ENCODE measurements at places on chromosomes 16 and 17. TPM values are rescaled to one million over a fixed set of nuclear protein-coding genes. Genes with fewer than 3 reads are reported as not detected.

Gene CNGB1
- total RNA-seq: not detected

Gene WIPI1
- 75.6 TPM for total RNA-seq

Gene GAS7
- total RNA-seq: not detected

Gene BIRC5
- 24.6 TPM for total RNA-seq

GRCh38 chr17:64111831-64112230, 18.1 kb downstream of the ERN1 start:
- H3K4me3 ChIP-seq: no peak overlapping the region
- no peaks in the 10 kb centered on the region for H3K27me3 ChIP-seq
- H3K27ac ChIP-seq: no peak overlapping the region

Gene TRIM65
- 15.9 TPM for total RNA-seq

DNA sequence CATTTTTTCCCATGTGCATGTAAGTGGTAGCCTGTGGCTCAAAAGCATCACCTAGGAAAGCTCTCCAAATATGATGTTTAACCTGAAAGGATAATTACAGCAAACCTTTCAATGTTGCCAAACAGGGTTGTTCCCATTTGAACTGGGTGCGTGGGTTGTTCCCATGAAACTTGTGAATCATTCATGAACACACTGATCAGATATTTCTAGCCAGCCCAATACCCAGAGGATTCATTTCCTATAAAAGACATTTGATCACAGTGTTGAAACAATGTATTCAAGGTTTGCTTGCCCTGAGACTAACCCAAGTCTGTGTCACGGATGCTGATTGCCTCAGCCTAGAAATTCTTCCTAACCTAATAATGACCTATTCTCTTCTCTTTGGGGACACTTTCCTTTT, 12.9 kb downstream of the KRT39 start:
- peak; percentile 84 for DNase-seq
- peaks cover 7% of the 10 kb centered on the region for H3K36me3 ChIP-seq
- H3K4me1 ChIP-seq: peaks cover 31% of the 10 kb centered on the region
- no peak overlapping the region for H3K27ac ChIP-seq

GRCh38 chr17:7225711-7226331, 6.1 kb downstream of the ACADVL start:
- DNase-seq: no peak
- no peaks in the 10 kb centered on the region for H3K27me3 ChIP-seq
- H3K4me1 ChIP-seq: peaks cover 23% of the 10 kb centered on the region

Gene MYO1D
- 30.5 TPM for total RNA-seq

DNA sequence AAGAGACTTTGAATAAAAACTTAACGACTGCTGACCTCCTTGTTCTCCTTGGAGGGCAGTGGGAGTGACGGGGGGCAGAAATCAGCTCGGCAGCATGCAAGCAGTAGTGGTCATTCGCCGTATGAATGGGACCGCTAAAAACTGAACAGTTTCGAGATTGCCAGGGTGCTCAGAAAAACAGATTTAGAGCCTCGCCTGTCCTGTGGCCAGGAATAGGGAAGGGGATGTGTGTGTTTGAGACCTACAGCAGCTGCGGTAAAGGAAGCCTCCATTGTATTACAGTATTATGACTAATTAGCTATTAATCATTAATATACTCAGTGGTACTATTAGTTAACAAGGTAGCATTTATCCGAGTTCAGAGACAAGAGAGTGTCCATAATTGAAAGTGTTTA, 670 bp upstream of the ZNF652 start:
- peak overlapping the region; percentile 34 for H3K27ac ChIP-seq
- DNase-seq: no peak
- peak overlapping the region; percentile 86 for H3K4me3 ChIP-seq
- no peaks in the 10 kb centered on the region for H3K27me3 ChIP-seq

DNA sequence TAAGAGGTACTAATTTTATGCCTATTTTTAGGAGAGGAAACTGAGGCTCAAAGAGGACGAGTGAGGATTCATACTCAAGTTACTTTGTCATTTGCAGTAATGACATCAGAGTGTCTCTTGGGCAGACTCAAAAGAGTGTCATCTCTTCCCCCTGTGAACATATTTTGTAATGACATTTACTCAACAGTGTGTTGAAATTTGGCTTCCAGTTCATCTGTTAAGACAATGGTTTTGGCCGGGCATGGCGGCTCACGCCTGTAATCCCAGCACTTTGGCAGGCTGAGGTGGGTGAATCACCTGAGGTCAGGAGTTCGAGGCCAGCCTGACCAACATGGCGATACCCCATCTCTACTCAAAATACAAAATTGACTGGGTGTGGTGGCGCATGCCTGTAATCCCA, 28.9 kb downstream of the WFDC1 start:
- peak; percentile 55 for DNase-seq
- no peaks in the 10 kb centered on the region for H3K36me3 ChIP-seq
- no peak overlapping the region for H3K4me3 ChIP-seq
- no peak overlapping the region for H3K27ac ChIP-seq

DNA sequence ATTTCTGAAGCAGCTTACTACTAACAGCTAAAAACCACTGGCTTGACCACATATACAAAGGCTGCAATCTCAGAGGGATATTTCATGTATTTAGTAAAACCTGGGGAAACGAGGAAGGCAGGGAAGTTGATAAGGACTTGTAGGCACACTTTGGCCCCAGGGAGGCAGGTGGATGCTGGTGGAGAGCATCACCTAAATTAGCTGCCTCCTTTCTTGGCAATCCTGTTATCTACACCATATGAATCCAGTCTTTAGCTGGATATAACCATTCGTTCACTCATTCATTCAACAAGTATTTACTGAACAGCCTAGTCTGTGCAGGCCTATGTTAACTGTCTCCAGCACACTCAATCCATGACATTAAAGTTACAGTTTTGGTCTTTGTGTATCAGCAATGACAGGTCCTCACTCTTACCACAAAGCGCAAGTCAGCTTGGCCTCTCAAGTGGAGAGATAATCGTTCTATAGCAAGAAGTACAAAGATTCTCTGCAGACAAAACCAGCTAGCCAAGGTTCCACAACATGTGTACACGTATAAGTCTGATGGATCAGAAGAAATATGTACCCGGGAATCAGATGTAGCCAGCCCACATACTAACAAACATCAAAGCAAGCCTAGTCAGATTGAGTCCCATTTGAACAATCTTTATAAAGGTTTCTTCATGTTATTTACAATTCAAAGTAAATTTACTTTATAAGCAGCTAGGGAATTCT, 10.8 kb downstream of the MRPS23 start:
- no peak for DNase-seq
- H3K4me1 ChIP-seq: peaks cover 12% of the 10 kb centered on the region
- no peaks in the 10 kb centered on the region for H3K27me3 ChIP-seq

Gene RAB11FIP4
- total RNA-seq: 2.8 TPM

Gene SPATA32
- total RNA-seq: not detected

Gene KRT9
- total RNA-seq: 0.21 TPM

Gene ZDHHC7
- total RNA-seq: 54.5 TPM

Gene TBC1D3G
- total RNA-seq: 0.86 TPM

- no peak overlapping the region for H3K27ac ChIP-seq
- no peaks in the 10 kb centered on the region for H3K27me3 ChIP-seq
- no peak for DNase-seq
- H3K4me1 ChIP-seq: no peaks in the 10 kb centered on the region
These were observed 723.1 kb downstream of the WWOX start for GRCh38 chr16:78822509-78822908.

GRCh38 chr17:5526821-5527598, 40.6 kb downstream of the MIS12 start:
- DNase-seq: peak; percentile 85
- H3K4me3 ChIP-seq: no peak overlapping the region
- H3K27ac ChIP-seq: peak overlapping the region; percentile 73

Gene KIF2B
- not detected for total RNA-seq

DNA sequence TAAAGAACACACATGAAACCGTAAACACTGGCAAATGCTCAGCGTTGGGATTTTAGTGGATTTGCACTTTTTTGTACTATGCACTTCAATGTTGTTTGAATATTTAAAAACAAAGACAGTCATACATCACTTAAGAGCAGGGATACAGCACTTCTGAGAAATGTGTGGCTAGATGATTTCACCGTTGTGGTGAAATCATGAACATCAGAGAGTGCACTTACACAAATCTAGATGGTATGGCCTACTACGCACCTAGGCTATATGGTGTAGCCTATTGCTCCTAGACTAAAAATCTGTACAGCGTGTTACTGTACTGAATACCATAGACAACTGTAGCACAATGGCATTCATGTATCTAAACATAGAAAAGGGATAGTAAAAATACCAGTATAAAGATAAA, 37.6 kb upstream of the CNEP1R1 start:
- no peaks in the 10 kb centered on the region for H3K36me3 ChIP-seq
- no peak for DNase-seq
- no peaks in the 10 kb centered on the region for H3K4me1 ChIP-seq
- H3K4me3 ChIP-seq: no peak overlapping the region

DNA sequence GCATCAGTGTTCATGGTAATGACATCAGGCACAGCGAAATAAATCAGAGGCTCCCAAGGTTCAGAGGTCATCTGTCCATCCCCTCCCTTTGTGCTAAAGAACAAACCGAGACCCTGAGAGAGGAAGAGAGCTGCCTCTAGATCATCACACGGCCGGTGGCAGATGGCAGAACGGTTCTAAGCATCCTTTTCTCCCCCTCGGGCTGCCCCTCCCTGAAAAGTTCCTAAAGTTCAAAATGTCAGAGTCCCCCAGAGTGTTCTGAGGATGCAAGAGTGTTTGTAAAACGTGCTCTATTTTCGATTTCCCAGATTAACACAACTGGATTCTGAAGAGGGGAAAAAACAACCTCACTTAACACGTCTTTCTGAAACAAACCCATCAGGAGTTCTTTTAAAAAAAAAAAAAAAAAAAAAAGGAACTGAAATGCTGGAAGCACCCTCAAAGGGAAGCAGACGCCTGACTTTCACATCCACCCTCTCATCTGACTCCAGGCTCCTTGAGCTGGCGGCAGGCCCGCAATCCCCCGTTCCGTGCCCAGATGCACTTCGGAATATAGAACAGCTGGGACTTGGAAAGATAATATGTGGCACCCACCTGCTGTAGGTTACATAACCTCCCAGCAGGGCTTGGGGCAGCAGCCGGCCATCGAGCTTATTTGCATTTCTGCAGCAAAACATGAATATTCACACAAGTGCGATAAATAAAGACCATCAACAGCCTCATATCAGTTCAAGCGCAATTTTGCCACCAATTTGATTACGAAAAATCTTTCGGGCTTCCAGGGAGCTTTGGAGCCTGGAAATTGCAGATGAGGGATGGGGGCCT, 115.5 kb upstream of the SMURF2 start:
- H3K4me1 ChIP-seq: peaks cover 5% of the 10 kb centered on the region
- peaks cover 18% of the 10 kb centered on the region for H3K36me3 ChIP-seq
- no peak for DNase-seq
- H3K27me3 ChIP-seq: no peaks in the 10 kb centered on the region
- no peak overlapping the region for H3K27ac ChIP-seq

Gene CCP110
- 16.2 TPM for total RNA-seq

Gene SULT1A1
- total RNA-seq: 4.2 TPM

Gene KRT25
- not detected for total RNA-seq

GRCh38 chr17:60314423-60314822, 77.5 kb downstream of the USP32 start:
- peaks cover 10% of the 10 kb centered on the region for H3K4me1 ChIP-seq
- H3K27ac ChIP-seq: peak overlapping the region; percentile 57
- no peak overlapping the region for H3K4me3 ChIP-seq
- no peaks in the 10 kb centered on the region for H3K27me3 ChIP-seq
- no peak for DNase-seq

- H3K4me3 ChIP-seq: no peak within 1 kb of the TSS
- no peaks in the 10 kb centered on the region for H3K36me3 ChIP-seq
- H3K27me3 ChIP-seq: peaks cover 21% of the 10 kb centered on the region
- no peak within 1 kb of the TSS for H3K27ac ChIP-seq
- peaks cover 11% of the 10 kb centered on the region for H3K4me1 ChIP-seq
These were observed at the start of gene MYL4 for GRCh38 chr17:47208744-47209488. MYL4 (plus strand) TSS chr17:47209348; CDS start chr17:47209423, 75 bp downstream.

Gene ZNF750
- not detected for total RNA-seq

- DNase-seq: no peak
- H3K27me3 ChIP-seq: no peaks in the 10 kb centered on the region
- H3K4me3 ChIP-seq: no peak overlapping the region
- no peaks in the 10 kb centered on the region for H3K4me1 ChIP-seq
- H3K27ac ChIP-seq: no peak overlapping the region
- peaks cover 9% of the 10 kb centered on the region for H3K36me3 ChIP-seq
These were observed 650.4 kb downstream of the WWOX start for GRCh38 chr16:78749745-78750268.

DNA sequence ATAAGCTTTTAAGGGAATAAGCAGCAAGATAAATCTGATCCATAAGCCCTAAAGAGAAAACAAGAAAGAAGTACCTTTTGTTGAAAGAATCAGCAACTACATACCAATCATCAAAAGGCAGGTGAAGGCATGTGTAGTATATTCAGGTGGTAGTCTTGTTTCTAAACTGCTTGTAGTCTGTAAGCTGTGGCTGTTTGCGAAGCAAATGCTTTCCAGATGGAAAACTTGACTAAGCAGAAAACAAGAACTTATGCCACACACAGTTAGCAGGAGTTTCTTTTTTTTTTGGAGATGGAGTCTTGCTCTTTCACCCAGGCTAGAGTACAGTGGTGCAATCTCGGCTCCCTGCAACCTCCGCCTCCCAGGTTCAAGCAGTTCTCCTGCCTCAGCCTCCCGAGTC, 5.7 kb downstream of the CBX1 start:
- no peak overlapping the region for H3K4me3 ChIP-seq
- no peak for DNase-seq
- H3K27ac ChIP-seq: no peak overlapping the region
- peaks cover 12% of the 10 kb centered on the region for H3K4me1 ChIP-seq

Gene ITGB3
- total RNA-seq: 1.1 TPM

DNA sequence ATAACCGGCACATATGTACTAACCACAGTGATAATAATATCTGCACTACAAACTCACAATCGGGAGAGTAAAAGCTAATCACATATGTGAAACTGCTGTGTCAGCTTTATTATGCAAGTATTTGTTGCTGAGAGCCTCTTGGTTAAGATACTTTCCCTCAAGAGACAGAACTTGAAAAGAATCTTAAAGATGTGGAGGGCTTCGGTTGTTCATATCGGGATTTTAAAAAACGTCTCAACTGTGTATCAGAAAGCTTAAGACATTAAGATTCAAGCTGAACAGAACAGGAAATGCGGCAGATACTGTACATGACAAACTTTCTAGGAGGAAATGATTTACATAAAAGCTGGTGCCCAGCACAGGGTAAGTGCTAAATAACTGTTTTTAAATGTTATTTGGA, 27.5 kb upstream of the HLF start:
- H3K4me3 ChIP-seq: no peak overlapping the region
- H3K27ac ChIP-seq: no peak overlapping the region
- H3K27me3 ChIP-seq: no peaks in the 10 kb centered on the region
- H3K36me3 ChIP-seq: no peaks in the 10 kb centered on the region
- peaks cover 18% of the 10 kb centered on the region for H3K4me1 ChIP-seq

Gene IL21R
- total RNA-seq: 0.21 TPM

GRCh38 chr16:2810651-2811050, 6.4 kb upstream of the PRSS21 start:
- H3K4me1 ChIP-seq: no peaks in the 10 kb centered on the region
- peaks cover 31% of the 10 kb centered on the region for H3K27me3 ChIP-seq
- no peak for DNase-seq
- peaks cover 5% of the 10 kb centered on the region for H3K36me3 ChIP-seq

GRCh38 chr16:63998-64913, 8.2 kb downstream of the RHBDF1 start:
- no peak overlapping the region for H3K27ac ChIP-seq
- H3K27me3 ChIP-seq: no peaks in the 10 kb centered on the region
- H3K4me3 ChIP-seq: no peak overlapping the region
- H3K36me3 ChIP-seq: peaks cover 19% of the 10 kb centered on the region
- DNase-seq: no peak

Measured in MCF 10A (cell line).